ENCODE measurements at places on chromosomes 1 and 21.

DNA sequence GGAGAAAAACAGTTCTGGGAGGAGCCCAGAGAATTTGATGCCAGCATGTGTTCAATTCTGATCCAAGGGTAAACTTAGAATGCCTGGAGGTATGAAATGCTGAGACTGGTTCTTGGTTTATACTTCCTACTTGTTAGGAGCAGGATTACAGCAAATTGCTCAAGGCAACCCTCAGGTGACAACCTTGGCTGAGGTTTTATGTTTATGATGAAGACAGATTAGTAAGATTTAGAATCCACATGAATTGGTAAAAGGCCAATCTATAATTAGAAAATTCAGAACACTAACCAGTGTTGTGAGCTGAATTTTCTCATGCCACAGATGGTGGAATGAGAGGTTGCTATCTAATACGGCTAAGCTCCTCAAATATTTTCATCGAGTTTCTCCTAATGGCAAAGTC, 235.3 kb upstream of the NRIP1 start:
- no peak for DNase-seq

GRCh38 chr1:208044589-208045462, 133.9 kb upstream of the CD34 start:
- no peak for DNase-seq

DNA sequence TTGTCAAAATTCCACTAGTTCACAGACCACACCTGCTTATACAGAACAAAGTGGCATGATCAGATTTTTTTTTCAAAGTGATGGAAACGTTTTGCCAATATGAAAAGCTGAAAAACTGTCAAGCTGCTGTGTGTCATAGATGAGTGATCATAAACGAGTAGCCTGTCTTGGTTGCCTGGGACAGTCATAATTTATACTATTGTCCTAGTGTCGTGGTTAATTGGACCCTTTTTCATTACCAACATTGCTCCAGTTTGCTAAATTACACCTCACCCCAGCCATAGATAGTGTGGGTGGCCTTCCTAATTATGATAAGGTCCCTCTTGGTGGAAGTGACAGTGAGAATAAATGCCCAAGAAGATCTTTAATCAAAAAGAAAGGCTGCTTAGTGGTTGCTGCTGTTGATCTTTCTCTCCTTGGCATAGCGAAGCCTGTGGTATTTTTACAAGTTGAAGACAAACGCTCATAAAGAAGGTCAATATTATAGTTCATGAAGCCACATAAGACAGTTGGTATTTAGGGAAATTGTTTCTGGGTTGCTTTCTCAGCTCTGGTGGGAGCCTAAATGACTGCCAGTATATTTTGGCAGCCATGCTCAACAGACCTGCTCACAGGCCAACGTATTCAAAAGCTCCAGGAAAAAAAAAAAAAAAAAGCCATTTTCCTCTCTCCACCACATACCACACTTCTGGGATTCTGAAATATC, 478.1 kb downstream of the PLA2G4A start:
- no peak for DNase-seq

DNA sequence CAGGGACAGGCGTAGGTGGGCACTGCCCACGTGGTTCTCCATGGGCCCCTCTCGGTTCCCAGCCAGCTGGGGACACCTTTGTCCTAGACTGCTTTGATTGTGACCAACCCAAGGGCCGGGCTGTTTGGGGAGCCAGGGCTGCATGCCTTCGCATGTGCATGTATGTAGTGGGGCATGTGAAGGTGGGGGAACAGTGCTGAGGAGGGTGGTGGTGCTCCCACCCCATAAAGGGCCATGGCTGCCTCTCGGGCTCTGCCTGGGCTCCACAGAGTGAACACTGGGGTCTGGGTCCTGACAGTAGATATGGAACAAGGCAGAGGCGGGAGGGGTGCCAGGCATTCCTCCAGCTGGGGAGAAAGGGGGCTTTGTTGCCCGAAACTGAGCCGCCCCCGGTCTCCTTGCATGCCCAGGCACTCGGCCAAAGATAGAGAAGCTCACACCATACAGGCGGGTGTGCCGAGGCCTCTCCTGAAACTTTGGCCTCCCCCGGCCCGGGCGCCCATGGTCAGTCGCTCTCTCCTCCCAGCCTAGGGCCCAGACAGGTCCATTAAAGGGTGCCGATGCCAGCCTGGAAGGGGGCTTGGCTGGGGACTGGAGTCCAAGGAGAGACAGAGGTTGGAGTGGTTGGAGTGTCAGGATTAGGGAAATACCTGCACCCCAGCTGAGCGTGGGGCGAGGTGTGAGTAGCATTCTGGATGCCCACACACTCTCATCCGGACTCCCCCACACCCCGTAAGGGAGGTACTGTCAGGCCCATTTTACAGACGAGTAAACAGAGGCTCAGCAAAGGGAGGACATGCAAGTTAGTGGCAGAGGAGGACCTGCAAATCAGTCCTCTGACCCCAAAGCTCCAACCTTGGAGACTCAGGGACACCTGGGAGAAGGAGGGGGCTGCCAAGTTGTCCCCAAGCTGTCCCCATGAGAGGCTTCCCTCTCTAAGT, 41.1 kb downstream of the EPHA2 start:
- DNase-seq, result no peak

DNA sequence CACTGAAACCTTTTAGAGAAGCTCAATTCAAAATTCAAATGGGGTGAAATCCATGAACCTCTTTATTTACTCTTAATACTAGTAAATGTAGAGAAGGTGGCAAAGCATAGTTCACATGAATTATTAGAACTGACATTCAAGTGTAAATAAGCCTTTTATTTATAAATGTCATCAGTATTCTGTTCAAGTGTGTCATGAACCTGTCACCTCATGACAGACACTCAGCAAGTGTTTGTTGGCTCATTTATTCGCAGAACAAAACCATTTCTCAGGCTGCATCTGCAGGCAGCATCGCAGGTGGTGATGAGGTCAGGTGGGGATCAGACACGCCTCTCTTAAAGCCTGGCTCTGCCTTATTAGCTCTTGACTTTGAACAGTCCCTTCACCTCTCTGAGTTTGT, 116.6 kb downstream of the SETD4 start:
- DNase-seq, result no peak

DNA sequence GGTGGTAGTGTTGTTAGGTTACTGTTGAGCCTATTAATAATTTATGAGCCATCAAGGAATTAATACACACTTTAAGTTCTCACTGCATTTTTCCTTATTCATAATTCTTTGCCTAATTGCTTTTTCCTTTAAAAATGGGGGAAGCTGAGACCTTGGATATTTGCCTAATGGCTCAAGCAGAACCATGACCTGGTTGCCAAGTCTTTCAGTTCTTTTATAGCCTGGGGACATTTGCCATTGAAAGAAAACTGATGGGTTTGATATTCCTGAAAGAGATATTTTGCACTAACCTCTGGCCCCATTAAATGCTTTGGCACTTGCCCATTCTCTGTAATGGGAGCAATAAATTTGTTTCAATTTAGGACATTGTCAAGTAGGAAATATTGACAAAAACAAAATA, 18.5 kb upstream of the LRRC53 start:
- no peak for DNase-seq

DNA sequence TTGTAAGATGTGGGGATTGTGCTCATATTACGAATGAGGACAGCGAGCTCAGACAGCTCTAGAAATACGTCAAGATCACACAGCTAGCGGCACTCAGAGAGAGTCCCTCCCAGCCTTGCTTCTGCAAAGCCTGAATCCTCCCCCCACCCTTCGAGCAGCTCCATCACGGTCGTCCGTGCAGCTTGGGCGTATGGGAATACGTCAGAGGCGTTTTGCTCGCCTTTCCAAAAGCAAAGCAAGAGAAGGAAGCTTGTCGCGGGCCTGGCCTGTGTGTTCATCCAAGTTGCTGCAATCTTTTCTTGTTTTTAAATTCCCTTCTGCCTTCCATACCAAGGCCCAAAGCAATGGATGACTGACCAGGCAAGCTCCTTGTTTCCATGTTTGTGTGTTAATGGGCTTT, 125.5 kb upstream of the IRF2BP2 start:
- no peak for DNase-seq

DNA sequence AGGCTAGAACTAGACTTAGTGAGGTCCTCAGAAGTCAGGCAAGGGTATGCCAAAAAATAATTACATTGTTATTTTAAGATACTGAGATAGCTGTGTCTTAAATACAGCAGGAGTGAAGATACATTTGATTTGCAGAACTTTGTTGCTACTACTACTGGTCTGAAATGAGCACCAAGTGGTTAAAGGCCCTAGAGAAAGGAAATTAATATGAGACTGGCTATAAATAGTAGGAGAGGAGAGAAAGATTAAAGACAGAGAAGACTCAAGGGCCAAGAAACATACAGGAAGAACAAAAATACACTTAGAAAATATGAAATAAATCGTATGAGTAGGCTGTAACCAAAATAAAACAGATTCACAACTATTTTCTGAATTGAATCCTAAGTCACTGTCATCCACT, 21.3 kb downstream of the HNRNPR start:
- no peak for DNase-seq

DNA sequence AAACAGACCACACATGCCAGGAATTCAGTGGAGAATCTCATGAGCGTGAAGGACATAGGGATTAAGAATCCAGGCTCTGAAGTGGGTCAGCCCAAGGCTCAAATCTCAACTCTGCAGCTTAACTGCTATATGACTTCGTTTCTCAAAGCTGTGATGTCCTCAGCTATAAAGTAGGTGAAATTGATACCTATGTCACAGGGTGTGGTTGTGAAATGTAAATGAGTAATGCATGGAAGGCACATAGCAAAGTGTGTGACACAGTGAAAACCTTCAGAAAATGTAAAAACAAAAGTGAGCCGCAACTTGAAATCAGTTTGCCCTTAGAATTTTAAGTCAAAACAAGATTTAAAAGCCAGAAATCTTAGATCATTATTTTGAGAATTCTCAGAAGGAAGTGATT, 145.7 kb upstream of the PRMT6 start:
- DNase-seq, result no peak

DNA sequence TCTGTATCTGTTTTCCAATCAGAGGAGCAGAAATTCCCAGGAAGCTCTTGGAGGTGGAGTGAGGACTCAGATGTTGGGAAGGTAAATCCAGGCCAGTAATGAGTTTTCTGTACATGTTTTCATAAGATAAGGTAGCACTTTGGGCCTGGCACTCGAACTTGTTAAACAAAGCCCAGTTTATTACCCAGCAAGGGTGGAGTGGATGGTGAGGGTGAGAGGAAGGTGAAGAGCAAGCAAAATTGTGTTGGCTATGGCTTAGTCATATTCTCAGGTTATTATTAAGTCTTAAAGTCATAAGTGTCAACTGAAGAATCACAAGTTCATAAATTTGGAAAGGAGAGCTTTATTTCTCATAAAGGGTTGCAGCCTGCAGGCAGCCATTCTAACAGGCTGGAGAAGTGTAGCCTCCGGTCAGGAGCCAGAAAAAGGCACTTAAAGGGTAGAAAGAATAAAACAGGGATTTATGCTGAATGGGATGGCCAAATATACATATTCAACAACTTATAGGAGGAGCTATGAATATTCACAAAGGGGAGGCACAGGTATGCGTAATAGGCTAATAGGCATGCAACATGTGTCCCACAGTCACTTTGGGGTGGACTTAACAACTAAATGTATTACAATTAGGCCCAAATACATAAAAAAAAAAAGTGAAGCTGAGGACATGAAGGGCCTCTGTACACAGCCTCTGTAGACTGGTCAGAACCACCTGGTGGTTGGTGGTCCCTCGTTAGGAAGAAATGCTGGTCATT, 523.9 kb downstream of the LMO4 start:
- no peak for DNase-seq

GRCh38 chr1:233641029-233641428, 27.1 kb downstream of the KCNK1 start:
- DNase-seq, result no peak

DNA sequence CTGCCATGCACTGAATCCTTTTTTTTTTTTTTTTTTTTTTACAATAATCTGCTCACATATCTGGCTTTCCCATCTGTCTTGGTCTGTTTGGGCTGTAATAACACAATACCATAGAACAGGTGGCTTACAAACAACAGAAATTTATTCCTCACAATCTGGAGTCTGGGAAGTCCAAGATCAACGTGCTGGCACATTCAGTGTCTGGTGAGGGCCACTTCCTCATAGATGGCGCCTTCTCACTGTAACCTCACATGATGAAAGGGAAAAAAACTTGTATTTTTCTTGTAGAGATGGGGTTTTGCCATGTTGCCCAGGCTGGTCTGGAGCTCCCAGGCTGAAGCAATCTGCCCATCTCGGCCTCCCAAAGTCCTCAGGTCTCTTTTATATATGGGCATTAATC, 13.0 kb upstream of the PARP1 start:
- DNase-seq, result no peak

- DNase-seq, result no peak
These were observed 30.5 kb upstream of the PTGS2 start for GRCh38 chr1:186710696-186711095.

DNA sequence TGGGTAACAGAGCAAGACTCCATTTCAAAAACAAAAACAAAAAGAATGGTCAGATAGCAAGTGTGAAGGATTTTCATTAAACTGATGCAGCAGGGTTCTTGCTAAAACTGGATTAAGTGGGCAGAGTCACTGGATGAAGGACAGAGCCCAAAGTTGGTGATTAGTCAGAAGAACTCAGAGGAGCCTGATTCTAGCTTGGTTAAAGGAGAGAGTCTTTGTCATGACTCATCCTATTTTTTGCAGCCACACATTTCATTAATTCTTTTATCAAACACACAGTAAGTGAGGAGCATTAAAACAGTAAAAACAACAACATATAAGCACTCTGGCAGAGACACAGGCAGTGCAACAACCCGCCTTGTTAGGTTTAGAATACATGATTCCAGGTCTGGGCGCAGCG, 56.0 kb upstream of the EDARADD start:
- no peak for DNase-seq

DNA sequence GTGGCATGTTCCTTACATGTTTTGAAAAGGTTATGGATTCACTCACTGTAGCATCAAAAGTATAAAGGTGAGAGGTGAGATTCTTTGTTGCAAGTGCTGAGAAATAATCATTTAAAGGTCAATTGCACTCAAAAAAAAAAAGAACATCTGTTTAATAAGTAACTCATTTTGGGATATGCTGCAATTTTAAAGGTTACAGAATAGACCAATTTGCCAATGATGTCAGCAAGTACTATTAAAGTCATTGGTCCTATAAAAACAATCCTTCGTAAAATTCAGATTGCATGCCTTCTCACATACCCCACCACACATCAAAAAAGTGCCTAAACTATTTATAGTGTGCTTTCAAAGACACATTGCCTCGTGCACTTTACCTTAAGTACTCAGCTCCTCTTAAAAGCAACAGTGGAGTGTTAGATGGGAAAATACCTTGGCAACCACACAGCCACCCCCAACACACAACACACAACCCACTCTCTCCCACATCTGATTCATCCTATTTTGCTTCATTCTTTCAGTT, 218.2 kb upstream of the ADGRL2 start:
- no peak for DNase-seq

GRCh38 chr1:25874635-25875153, 814 bp downstream of the PAQR7 start:
- no peak for DNase-seq

GRCh38 chr1:119896303-119896702, at the start of gene ADAM30:
Gene ADAM30 (minus strand): TSS chr1:119896515. CDS start chr1:119896336, 179 bp downstream.
- DNase-seq, result no peak
